HFF-Myc (cell line): ENCODE measurements at places on chromosomes 7 and 10.

- DNase-seq: no peak
These were observed 21.1 kb upstream of the GPR26 start for GRCh38 chr10:123645016-123645415.

DNA sequence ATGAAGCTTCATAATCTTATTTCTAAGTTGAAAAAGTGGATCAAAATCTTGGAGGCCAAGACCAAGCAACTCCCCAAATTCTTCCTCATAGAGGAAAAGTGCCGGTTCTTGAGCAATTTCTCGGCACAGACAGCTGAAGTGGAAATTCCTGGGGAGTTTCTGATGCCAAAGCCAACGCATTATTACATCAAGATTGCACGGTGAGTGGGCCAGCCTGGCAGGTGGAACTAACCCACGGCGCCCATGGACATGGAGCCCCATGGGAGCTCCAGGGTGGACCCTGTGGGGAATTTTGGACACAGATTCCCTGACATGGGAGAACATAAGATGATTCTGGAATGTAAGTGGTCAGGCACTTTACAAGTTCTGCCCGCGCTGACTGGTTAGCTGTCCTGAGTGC, 125.9 kb downstream of the TRRAP start:
- DNase-seq: no peak

DNA sequence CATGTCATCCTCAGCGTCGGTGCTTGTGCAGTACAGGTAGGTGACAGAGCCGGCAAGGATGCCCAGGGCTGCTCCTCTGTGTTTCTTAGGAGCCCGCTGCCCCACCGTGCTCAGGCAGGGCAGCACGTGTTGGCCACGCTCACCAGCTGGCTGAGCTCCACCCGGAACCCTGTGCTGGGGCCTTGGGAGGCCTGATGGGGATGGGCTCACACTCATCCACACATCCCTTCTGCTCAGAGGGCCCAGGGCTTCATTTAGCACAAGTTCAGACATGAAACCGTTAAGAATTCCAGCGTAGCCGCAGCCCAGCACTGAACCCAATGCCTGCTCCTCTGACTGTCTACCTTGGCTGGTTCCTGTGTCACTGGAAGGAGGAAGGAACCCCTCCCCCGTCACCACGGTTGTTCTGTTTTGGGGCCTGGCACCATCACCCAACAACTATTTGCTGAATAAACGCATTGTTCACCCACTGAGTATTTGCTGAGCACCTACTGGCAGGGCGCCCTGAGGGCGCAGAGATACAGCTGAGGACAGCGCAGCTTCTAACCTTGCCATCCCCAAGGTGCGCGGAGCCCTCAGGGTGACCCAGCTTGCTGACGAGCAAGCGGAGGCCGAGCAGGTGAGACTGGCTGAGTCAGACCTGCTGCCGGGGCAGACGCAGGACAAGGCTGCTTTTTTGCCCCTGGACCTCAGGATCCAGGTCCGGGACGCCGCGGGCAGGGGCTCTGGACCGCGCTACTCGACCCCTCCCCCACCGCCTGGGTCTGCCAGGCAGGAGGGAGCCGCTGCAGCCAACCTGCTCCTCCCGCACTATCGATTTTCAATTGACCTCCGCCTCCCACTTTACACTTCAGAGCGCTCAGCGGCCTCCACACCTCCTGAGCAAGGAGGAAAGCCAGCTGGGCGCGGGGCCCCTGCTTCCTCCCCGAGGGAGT, 50.6 kb upstream of the RET start:
- DNase-seq: no peak

DNA sequence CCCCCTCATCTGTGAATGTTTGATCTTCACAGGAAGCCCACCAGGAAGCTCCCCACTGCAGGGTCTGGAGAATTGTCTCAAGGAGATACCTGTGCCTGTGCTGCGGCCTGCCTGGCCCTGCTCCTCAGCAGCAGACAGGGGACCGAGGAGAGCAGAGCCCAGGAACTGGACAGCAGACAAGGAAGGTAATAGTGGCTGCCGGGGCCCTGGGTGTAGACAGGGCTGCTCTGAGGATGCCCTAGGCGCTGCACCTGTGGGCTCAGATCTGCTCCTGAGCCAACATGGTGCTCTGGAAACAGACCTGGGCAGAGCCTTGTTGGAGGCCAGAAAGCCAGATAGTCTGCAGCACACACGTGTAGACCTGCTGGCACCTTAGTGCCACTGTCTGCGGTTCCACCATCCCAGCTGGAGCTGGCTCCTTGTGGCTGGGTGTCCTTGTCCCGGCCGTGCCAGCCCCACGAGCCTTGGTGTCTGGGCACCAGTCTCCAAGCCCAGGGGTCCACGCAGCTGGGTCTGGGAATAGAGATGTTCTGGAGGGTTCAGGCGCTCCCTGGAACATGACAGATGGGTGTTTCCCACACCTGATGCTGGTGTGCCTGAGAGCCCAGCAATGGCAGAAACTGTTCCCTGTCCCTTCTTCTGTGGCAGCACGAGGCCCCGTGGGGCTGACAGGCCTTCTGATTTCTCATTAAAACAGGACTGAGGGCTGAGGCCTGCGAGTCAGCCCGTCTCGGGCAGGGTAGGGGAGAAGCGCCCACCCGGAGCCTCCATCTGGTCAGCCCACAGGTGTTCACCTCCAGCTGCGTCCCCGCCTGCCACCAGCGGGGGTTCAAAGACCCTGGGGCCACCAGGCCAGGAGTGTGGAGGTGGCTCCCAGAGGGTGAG, 44.7 kb downstream of the ZNF467 start:
- no peak for DNase-seq

- no peak for DNase-seq
These were observed 41.4 kb upstream of the BTBD16 start for GRCh38 chr10:122229666-122230065.

DNA sequence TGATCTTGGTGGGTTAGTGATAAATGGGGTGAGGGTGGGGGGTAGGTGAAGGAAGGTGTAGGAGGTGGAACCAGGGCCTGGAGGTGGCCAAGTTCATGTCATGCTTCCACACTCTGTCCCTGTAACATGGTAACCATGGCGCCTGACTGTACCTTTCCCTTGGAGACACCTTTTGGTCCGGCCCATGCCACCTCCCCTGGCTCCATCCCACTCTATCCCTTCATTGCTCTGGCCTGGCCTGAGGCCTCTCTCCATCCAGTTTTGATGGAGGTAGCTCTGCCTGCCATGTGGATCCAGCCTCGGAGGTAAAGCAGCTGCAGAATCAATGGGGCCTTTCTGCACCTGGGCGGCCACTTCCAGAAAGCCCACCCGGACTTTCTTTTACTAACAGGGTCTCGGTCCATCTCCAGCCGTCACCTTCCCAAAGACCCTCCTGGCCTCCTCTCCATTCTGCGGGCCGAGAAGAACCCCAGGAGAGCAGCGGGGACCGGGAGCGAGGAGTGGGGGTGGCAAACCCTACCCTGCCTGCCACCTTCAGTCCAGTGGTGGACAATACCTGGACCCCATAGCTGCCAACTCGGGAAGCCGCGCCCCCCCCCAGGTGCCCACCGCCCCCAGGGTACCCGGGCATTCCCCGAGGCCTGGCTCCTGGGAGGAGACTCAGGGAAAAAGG, 504 bp upstream of the TRRAP start:
- DNase-seq: no peak

DNA sequence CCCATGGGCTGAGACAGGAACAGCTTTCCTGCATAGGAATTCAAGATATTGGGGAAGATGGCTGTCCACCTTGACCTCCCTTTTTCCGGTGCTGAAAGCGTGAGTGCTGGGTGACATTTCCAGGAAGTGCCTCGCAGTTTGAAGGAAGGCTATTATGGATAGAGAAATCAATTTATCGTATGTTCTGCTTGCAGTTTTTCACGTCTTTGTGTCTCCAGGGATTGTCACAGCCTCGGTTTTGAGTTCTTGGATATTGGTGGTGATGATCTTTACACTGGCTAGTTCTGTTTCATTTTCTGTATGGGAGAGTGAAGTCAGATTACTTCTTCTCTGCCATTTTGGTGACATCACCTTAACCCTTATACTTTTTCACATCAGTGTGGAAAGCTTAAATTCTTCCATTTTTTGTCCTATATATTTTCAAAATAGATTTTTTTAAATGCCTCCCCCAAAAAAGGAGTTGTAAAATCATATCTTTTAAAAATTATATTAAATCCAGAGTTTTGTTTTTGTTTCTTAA, 102.5 kb upstream of the APBB1IP start:
- DNase-seq: no peak

DNA sequence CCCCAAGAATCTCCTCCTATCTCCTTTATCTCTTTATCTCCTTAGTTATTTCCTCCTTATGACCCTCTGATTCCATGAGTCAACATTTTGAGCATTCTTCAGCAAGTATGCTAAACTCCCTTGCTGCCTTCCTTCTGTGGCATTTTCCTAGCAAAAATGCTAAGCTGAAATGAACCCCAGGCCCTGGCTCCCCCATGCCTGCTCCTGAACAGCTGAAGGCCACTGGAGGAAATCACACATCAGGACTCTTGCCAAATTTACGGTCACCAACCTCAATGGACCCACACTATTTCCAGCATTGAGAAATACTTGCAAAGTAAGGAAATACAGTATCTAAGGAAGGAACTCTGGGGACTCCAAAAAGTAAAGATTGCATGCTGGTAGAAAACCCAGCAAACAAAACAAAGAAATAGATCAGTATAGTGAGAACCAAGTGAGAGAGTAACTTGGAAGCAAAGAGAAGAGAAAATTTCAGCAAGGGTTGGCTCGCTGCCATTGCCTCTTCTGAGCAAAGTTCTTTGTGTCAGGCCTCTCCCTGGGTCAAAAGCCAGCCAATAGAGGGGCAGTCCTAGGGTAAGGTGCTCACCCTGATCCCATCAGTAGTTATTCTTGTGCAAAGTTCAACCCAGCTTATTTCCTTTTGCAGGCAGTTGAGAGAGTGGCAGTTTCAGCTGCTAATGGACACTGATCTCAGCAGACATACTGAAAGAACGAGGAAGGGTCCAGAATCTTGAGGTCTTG, 5.1 kb upstream of the PLEKHS1 start:
- no peak for DNase-seq

- peak; percentile 22 for DNase-seq
These were observed 50.7 kb downstream of the KCNMA1 start for GRCh38 chr10:77586719-77587415.

DNA sequence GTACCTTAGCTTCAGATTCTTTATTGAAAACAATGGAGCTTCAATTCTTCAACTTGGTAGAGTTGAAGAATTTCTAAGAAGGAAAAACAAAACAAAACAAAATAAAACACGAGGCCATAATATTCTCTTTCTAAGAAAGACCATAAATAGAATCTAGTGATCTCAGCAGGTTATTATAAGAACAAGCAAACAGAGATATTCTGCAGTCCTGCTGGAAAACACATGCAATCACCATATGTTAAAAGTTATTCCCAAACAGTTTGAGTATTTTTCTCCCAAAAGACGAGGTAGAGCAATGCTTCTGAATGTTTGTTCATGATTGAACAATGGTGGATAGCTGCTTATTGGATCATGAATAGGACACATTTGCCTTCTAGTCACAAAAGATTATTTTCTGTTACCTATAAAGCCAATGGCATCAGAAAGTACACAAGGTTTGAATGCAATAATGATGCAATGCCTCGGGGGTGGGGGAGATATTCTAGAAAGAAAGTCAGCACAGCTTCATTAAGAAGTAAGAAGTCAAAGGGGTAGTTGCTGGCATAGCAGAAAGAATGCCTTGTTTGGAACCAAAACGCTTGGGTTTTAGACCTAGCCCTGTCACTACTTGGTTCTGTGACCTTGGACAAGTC, 59.3 kb downstream of the CREB3L2 start:
- DNase-seq: no peak

DNA sequence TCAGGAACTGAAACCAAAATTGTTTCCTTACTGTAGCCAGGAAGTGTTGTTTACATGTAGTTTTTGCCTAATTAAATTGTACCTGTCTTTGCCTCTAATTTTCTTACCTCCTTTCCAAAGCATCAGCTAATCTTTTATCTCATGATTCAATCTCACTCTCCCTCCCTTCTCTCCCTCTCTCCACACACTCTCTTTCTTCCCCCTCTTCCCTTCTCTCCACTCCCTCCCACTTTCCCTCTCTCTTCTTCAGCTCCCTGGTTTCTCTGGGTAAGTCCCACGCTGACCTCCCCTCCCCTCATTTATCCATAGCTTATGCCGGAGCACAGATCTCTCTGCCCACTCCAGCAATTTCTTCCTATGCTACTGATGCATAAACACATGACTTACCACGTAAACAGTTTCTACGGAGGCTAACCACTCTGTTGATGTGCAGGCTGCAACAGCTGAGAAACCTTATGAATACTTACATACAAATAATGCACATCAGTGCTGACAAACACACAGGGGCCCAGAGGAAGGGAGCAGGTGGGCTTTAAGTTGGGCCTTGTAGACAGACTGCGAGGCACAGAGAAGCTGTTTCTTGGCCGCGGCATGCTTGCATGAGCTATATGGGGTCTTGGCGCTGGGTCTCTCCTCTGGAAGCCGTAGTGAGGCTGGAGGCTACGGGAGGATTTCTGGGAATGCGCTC, 174.4 kb upstream of the PLXNA4 start:
- no peak for DNase-seq

DNA sequence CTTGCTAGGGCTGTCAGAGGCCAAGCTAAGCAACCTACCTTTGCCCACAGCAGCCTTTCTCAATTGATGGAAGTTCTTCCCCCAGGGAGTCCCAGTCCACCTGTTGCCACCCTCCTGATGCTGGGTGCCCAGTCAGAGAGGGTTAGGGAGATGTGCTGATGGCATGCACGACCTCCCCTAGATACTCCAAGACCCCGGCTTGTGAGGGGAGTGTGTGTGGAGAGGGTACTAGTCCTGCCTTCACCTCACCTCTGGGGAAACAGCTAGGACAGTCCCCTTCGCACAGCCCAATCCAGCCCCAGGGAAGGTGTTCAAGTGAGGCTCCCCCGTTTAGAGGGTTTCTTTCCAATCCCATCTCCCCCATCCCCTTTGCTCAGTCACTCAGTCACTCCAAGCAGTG, 1.3 kb upstream of the UNC5B start:
- DNase-seq: no peak

GRCh38 chr10:3143366-3143765, 29.2 kb downstream of the PITRM1 start:
- DNase-seq: no peak
